ENCODE measurements at places on chromosomes 4 and X.

DNA sequence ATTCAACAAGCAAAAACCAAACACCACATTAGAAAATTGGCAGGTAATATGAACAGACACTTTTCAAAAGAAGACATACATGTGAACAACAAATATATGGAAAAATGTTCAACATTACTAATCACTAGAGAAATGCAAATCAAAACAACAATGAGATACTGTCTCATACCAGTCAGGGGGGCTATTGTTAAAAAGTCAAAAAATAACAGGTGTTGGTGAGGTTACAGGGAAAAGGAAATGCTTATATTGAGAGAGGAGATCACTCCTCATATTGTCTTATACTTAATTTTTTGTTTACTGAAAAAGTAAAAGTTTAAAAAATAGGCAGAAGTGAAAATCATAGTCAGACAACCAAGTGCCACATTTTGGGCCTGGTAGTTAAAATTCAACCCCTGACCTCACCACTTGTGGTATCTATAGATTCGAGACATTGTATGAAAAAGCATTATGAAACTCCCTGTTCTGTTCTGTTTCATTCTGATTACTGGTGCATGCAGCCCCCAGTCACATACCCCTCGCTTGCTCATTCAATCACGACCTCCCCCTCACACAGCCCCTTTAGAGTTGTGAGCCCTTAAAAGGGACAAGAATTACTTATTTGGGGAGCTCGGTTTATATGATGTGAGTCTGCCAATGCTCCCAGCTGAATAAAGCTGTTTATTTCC is 153.7 kb upstream of the FGF16 start:
- no peak for DNase-seq

- no peak for DNase-seq
Measured at GRCh38 chr4:157172011-157172410, 48.5 kb upstream of the GRIA2 start.

DNA sequence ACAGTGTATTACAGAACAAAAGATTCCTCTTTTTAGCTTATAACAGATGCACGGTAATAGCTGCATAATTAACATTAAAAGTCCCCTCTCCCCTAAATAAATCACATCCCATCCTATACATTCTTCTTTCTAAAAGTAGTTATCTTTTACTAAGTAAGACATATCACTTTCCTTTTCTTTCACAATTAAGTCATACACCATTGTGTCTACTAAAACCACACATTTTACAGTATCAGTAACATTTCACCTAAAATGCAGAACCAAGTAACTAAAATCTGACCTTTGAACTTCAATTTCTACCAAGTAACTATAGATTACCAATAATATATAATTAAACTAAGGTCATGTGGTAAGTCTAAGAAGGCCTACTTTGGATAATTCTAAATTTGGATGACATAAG is 14.2 kb downstream of the DHX15 start:
- DNase-seq: no peak

GRCh38 chr4:11342401-11342800 is 86.3 kb downstream of the HS3ST1 start:
- no peak for DNase-seq

DNA sequence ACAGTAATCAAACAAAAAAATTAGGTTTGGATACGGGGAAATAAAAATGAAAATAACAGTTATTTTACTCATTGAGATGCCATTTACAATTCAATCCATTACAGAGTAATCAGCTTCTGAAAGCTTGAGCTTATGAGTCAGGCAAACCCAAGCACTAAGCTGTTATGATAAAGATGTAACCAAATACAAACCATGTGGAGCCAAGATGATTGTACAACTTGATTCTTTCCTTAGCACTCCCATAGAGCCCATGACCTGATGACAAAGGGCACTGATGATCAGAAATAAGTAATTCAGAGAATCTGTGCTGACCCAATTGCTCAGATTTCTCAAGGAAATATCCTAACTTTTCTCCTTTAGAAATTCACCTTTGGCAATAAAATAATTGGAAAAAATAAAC is 40.5 kb upstream of the PRKG2 start:
- DNase-seq: no peak

GRCh38 chrX:121216641-121217374 is 169.4 kb downstream of the GLUD2 start:
- no peak for DNase-seq

DNA sequence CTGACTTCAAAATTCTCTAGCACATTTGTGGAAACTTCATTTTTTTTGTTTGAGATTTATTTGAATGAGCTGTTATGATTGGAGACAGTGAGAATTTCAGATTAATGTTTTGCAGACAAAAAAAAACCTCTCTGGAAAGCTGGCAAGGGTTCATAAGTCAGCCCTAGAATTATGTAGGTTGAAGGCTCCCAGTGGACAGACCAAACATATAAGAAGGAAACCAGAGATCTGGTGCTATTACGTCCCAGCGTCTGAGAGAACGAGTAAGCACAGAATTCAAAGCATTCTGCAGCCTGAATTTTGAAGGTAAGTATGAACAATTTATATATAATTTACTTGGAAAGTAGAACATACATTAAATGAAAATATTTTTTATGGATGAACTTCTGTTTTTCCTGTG is at the start of gene AGTR2:
TSS of gene AGTR2 (plus strand) at position 234 of the 400 bp plus-strand sequence. CDS start 1,537 bp downstream, outside the sequence.
- no peak for DNase-seq

- DNase-seq: no peak
Measured at GRCh38 chr4:139910106-139910505, 243.9 kb downstream of the MAML3 start.

DNA sequence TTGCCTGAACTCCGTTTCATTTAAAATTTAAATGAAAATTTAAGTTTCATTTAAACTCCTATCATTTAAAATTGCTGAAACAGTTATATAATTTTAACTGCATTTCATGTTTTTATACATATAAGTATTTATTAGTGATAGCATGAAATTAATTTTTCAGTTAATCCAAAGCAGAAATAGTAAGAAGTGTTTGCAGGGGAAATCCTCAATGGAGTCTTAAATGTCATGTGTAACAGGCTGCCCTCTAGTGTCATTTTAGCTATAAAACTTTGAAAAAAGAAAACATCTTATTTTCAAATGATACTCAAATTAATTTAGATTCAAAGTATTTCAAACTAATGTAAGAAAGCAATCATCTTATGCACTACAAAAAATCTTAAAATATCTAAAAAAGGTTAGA is 27.2 kb downstream of the TAPT1 start:
- no peak for DNase-seq

- no peak for DNase-seq
Measured at GRCh38 chr4:67535280-67535840, 9.9 kb downstream of the CENPC start.

DNA sequence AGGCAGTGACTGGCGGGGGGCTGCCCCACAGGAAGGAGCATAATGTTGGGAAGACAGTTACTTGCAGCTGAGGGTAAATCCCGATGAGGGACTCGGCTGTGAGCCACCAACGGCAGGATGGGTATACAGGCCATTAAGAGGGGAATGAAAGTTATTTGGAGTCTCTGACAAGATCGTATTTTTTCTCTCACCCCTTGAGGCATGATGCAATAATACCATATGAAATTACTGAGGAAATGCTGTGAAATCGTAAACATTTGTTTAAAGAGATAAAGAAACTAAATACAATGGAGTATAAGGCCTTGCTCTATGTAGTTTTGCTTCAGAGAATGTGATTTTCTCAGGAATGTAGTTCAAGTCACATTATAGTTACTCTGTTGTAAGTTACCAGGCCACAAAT is 12.7 kb downstream of the IL1RAPL1 start:
- DNase-seq: no peak

- no peak for DNase-seq
Measured at GRCh38 chrX:49066278-49066677, 7.5 kb downstream of the CCDC120 start.

- no peak for DNase-seq
Measured at GRCh38 chrX:136251041-136251991, at the start of gene MAP7D3. MAP7D3 (minus strand) TSS chrX:136251400; CDS start chrX:136251358, 42 bp downstream.

GRCh38 chr4:10416441-10416840 is 40.8 kb downstream of the ZNF518B start:
- no peak for DNase-seq

GRCh38 chr4:138090150-138090917 is 151.8 kb downstream of the SLC7A11 start:
- no peak for DNase-seq

DNA sequence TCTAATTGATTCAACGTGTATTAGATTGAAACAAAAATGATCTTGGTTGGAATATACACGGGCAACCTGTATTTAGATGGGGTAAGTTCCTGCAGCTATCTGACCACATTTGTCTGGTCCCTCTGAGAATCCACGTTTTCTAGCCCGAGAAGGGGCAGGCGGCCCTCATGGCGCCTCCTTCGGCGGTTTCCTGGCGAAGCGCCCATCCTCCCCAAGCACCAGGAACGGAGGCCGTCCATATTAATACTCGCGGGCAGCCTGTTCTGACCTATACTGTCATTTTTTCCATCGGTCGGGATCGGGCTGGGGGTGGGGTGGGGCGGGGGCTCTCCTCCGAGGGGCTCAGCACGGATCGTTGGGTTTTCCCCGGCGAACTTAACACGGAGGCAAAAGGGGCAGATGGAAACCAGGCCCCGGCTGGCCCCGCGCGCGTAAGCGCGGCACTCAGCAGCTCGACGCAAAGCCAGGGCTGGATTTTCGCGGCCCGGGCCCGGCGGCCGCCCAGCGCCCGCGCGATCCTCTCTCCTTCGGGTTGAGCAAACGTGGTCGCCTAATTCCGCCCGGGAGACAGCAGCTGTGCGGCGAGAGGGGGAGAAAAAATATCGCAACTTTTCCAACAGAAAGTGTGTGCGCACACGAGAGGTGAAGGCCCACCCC is 77.2 kb upstream of the BCOR start:
- DNase-seq: no peak

- DNase-seq: no peak
Measured at GRCh38 chrX:10404436-10404835, 215.9 kb downstream of the MID1 start.

- no peak for DNase-seq
Measured at GRCh38 chr4:183468210-183469095, 24.0 kb downstream of the CDKN2AIP start.

- DNase-seq: no peak
Measured at GRCh38 chr4:82746705-82747574, 51.7 kb downstream of the SCD5 start.

DNA sequence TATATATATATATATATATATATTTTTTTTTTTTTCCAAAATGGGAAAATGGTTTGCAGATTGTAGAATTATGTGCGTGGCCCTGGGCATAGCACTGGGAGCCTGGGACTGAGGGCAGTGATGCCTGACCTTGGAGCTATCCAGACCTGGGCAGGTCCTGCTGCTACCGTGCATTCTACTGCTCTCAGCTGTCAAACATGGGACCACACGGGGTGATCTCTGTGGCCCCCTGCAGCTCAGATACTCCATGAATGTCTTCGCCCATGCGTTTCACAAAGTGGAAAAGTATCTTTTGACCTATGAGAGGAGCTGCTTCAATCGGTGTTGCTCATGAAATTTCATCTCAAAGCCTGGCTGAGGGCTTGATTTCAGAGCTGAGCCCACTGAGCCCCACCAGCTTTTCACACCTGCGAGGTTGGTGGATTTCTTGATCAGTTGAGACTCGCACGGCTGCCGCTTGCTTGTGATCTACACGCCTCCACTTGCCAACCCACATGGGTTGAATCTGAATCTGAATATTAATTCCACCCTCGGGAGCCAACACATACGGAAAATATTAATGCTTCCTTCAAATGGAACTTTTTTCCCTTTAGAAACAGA is 35.7 kb downstream of the ING2 start:
- DNase-seq: no peak

DNA sequence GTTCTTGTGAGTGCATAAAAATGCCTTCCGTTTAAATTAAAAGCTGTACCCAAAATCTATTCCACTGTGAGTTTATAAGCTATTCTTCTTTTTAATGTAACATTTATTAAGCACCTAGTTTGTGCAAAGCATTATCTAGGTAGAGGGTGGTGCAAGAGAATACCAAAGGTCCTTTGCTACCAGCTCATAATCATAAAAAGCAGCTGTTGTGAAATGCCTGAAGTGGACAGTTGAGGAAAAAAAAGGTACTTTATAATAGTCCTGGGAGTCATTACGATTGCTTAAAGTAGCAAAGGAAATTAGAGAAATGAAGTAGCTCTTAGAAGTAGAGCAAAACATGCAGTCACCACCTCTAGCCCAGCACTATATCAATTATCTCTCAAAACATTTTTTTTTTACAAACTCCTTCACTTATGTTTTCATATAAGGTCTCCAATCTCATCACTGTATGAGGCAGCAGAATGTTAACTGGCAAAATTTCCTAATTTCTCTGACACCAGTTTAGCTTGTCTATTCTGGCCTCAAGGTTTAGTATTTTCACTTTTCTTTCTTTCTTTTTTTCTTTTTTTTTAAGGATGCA is 2.1 kb downstream of the MBNL3 start:
- DNase-seq: no peak

DNA sequence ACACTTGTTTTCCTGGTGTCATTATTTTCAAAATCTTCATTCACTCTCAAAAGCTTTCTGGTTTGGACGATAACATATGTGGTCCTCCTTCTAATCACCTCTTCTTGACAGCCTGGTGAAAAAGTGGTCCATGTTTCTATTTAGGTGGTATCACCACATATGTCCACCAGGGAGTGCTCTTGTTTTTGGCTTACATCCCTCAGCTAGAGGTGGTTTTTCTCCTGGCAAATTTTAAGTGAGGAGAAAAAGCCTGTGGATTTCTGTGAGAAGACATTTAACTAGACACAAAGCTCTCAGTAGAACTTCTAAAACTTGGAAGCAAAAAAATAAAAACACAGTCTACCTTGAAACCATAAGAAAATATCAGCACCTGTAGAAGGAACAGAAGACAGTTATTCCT is 58.0 kb upstream of the FRMPD4 start:
- no peak for DNase-seq

- DNase-seq: peak; percentile 31
Measured at GRCh38 chr4:146095091-146095690, 80.3 kb upstream of the LSM6 start.

DNA sequence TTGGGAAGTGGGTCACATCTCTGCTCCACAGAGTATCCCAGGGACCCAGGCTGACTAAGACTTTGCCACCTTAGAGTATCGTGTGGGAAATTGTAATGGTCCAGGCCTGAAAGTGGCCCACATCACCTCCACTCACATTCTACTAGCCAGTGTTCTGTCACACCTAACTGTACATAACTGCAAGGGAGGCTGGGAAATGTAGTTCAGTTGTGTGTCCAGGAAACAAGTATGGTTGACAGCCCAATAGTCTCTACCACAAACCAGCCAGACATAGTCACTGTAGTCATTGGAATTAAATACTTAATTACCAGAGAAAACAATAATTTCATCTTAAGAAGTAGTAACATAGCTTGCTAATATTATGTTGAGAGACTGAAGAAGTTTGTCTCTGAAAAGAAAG is 233.4 kb upstream of the S100G start:
- no peak for DNase-seq

DNA sequence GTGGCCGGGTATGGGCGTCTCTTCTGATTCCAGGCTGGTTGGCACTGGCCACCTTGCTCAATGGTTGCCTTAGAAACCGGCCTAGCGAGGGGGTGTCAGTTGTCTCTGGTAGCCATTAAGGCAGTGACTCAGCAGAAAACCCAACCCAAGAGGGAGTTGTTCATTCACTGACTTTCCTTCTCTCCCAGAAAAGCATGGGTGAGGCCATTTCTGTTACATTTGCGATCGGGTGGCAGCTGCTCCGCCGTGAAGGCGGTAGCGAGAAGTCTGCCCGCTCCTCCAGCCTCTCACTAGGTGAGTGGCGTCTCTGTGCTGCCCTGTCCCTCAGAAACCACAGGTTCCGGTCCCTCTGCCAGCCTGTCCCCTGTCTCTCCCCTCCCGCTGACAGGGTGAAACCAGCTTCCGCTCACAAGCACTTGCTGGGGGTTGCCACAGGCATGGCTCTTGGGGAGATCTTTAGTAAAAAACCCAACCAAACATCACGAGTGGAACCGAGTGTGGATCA is 17.4 kb downstream of the IRAK1 start:
- no peak for DNase-seq

Measured in omental fat pad (tissue), 4 donors.